Vagina (tissue), 2 donors: ENCODE measurements at places on chromosomes 12 and 14.

GRCh38 chr12:103690426-103690825 is 103.4 kb downstream of the STAB2 start:
- DNase-seq, result no peak

DNA sequence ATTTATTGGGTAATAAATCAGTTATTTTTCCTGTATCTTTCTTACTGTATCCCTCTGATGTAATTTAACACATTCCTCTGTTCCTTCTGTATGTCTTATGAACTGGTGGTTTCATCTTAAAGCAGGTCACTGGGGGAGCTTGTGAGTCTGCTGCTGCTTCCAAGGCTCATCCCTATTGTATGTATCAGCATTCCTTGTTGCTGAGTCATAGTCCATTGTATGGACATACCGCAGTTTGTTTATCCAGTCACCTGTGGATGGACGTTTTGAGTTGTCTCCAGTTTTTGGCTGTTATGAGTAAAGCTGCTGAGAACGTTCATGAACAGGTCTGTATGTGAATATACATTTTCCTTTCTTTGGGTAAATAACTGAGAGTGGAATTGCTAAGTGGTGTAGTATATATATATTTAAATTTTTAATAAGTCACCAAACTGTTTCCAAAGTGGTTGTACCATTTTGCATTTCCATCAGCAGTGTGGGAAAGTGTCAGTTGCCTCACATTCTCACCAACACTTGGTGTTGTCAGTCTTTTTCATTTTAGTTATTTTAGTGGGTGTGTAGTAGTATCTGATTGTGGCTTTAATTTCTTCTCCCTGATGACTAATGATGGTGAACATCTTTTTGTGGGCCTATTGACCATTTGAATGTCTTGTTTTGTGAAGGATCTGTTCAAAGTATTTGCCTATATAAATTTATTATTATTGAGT is 82.7 kb downstream of the BEGAIN start:
- no peak for DNase-seq

DNA sequence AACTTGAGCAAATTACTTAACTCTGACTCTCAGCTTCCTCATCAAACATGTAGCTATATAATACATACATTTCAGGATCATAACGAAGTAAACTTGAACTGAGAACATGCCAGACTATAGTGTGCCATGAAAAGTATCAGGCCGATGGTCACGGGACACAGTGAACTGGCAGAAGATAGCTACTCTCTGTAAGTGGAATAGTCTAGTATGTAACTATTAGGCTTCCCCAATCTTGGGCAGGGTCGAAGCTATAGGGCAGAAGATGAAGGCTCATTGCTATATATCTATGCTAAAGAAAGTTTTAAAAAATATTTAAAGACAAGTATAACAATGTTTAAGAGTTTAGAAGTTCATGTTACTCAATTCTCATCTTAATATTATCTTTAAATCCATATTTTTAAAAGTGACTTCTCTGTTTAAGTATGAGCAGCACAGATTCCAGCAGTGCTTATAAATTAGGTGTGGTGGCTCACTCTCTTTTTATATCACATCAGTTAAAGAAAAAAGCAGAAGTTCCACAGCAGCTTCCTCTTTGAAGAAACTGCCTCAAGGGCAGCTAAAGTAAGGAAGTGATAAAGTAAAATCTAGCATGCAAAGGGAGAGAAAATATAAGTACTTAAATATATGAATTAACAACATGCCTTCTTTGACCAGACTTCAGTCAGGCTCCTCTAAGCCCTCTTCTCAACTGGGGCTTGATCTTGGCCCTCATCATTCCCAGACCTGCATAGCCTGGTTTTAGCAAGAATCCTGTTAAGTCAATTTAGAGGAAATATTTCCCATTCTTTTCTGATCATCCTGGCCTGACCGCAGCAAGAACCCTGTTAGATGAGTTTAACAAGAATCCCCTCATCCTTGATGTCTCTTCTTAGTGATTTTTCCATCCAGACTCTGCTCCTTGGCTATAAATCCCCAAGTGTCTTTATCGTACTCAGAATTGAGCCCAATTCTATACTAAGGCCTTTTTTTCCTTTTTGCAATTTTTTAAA is 8.4 kb upstream of the GLIPR1 start:
- DNase-seq, result no peak

DNA sequence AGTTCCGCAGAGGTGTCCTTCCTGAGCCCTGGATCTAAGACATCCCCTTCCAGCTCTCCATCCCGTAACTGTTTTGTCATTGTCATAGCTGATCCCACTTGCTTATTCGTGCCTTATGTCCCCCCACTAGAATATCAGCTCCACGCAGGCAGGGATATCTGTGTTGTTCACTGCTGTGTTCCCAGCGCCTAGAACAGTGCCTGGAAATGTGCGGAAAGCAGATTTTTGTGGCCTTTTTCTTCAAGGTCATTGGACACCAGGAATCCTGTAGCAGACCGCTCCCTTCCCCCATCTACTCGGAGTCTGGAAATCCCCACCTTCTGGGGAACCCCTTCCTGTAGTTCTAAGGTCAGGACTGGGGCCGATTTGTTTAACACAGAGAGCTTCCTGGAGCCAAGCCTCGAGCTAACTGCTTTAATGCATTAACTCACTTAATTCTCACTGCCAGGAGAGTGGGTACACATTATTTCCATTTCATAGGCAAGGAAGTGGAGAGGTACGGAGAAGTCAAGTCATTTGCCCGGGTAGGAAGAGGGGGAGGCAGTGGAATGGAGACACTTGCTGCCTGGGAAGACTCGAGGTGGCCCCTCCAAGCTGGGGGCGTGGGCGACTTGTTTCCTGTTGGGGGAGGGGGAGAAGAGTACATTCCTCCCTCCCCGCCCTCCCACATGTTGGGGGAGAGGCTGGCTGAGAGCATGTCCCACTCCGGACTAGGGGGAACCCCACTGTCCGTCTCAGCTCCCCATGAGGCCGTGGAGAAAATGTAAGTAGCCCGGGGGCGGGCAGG is 1.2 kb upstream of the SH2B3 start:
- no peak for DNase-seq

DNA sequence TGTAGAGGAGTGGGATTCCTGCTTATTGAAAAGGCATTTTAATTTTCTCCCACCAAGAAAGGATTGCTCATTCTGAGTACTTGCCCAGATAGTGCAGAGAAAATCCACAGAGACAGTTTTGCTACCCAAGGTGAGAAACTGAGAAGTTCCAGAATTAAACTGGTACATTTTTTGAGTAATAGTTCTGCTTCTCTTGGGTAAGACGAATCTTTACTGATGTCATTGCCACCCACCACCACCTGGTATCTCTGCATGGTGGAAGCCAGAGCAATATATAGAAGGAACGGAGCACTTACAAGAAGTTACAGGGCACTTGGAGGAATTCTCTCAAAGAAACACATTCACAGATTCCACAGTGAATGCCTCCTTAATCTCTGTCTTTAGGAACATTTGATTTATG is 20.7 kb upstream of the FRMD6 start:
- no peak for DNase-seq

DNA sequence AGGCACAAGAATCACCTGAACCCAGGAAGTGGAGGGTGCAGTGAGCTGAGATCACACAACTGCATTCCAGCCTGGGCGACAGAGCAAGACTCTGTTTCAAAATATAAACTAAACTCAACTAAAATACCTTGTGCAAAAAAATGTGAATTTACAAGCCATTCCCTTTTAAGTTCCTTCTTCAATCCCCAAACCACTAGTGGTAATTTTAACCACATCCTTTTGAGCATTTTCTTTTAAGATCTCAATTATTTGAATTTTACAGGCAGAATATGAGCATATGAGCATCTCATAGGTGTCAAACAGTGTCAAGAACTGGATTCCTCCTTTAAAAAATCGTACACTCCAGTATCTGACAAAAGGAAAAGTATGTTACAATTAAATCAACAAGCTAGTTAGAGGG is 57.0 kb upstream of the NPFF start:
- no peak for DNase-seq

- no peak for DNase-seq
Measured at GRCh38 chr14:75875958-75876357, 105.8 kb downstream of the TGFB3 start.

GRCh38 chr14:61516964-61517653 is 178.2 kb upstream of the HIF1A start:
- no peak for DNase-seq

GRCh38 chr12:59904874-59905521 is 309.2 kb downstream of the SLC16A7 start:
- no peak for DNase-seq

DNA sequence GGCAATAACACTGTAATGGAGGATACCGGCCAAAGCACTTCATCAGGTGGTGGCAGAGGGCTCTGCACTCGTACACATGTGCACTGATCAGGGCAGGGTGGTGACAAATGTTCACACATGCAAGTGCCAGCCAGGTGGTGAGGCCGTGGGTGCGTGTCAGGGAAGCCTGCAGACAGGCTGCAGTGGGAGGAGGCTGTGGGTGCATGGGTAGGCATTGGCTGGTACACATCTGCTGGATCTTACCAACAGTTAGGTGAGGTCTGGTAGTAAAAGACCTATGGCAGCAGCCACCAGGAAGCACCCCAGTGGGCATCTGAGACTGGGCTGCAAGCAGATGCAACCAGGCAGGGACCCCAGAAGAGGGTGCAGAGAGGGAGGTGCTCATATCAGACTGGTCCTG is 65.3 kb downstream of the PDE6H start:
- DNase-seq, result no peak

DNA sequence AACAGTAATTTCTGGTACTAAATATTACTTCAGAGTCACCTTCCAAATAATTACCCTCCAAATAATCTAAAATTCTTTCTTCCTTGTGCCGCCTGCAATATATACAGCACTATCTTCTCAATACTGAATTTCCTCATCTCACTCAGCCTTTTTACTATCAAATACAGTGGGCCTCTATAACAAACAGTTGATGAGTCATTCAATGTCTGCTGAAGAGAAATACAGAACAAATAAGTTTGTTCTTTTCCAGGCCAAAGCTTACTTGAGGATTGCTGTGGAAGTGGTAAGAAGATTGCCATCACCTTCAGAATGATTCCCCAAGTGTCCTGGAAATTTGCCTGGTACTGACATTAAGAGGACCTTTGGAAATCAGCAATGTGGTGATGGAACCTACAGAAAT is 218.2 kb upstream of the ARHGAP5 start:
- no peak for DNase-seq

DNA sequence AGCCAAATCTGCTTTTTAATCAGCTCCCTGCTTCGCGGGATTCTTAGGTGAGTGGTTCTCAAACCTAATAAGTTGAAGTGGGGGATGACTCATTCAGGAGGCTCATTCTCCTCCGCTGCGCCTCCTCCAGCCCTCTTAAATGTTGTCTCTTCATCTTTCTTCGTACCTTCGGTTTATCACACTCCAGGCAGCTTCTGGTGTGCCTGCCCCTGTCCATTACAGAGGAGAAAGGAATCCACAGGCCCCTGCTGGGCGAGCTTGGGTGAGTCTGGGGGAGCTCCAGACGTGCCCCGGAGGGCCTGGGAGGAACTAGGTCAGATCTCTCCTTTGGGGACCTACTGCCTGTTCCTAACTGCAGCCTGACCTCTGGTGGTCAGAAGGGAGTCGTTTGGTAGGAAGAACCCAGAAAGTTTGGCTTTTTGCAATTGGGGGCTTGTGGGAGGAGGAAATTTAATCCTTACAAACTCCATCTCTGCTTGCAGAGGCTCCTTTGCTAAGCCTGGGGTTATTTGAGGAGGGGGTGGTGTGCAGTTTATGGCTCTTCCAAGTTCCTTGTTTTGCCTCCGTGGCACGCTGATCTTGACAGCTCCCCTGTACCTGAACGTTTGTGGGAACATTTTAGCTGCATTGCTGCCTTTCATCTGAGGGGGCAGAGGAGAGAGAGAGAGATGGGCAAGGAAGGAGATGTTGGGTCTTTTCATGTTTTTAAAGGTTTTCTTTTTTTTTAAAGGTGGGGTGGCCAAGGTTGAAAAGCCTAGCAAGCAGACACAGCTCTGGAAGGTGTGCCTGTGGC is 84.1 kb upstream of the GNG2 start:
- no peak for DNase-seq

GRCh38 chr14:42994051-42994736 is 1387.5 kb downstream of the LRFN5 start:
- DNase-seq, result no peak

GRCh38 chr14:77909911-77910310 is 110.0 kb downstream of the ADCK1 start:
- DNase-seq, result no peak

GRCh38 chr12:4855121-4855924 is 54.4 kb upstream of the KCNA1 start:
- peak; percentile 79 for DNase-seq

- no peak for DNase-seq
Measured at GRCh38 chr14:76768671-76769500, 7.6 kb downstream of the VASH1 start.

- DNase-seq, result no peak
Measured at GRCh38 chr12:130764073-130764472, 48.0 kb upstream of the RIMBP2 start.

GRCh38 chr12:1542599-1542998 is 51.8 kb downstream of the FBXL14 start:
- no peak for DNase-seq

DNA sequence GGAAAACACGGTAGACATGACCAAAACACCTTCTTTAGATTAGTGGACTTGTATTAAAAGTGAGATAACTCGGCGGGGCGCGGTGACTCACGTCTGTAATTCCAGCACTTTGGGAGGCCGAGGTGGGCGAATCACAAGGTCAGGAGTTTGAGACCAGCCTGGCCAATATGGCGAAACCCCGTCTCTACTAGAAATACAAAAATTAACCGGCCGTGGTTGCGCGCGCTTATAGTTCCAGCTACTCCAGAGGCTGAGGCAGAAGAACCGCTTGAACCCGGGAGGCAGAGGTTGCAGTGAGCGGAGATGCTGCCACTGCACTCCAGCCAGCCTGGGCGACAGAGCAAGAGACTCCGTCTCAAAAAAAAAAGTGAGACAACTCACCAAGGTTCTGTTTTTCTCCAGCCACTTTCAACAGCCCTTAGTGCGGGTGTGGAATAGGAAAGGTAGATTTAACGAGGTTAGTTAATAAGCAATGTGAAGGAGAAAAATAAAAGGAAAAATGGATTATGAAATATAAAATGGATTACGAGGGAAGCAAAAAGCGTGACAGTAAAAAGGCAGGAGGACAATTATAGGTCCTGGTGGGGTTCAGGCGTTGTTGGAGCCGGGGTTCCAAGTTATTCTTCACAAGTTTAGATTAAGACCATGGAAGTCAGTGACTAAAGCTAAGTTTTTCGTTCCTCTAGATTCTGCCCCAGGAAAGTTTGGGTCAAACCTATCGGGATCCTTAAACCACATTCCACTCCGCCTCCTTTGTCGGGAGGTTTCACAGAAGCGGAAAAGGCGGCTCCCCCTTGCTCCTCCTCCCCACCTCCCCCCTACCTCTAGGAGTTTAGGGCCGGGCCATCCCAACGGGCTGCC is 534 bp downstream of the PPP2R3C start:
- DNase-seq, result no peak

GRCh38 chr14:75837151-75837787 is 144.5 kb downstream of the TGFB3 start:
- DNase-seq, result no peak

- no peak for DNase-seq
Measured at GRCh38 chr12:99235381-99235780, 412.2 kb upstream of the GARIN6 start.

DNA sequence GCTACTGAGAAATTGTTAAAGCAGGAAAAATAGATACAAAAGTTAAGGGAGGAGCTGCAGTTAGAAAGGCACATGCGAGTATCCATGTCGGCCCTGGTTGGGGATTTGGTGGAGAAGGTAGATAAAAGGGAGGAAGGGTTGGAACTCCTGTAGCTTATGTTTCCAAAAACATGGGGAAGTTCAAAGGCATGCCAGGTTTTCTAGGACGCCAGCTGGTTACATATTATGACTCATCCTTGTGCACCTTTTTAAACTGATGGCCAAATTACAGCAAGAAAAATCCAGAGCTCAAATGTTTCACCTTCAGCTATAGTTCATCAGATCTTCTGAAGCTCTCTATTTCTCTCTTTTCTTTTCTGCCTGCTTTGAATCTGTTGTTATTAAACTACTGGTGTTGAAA is 13.2 kb upstream of the MAP4K5 start:
- DNase-seq, result no peak
